Left colon (tissue), 2 donors: ENCODE measurements at places on chromosomes 11 and 22. TPM values are rescaled to one million over a fixed set of nuclear protein-coding genes. Genes with fewer than 3 reads are reported as not detected.
A peak's percentile ranks its signal among the peaks of the same experiment; 100 is the strongest.

DNA sequence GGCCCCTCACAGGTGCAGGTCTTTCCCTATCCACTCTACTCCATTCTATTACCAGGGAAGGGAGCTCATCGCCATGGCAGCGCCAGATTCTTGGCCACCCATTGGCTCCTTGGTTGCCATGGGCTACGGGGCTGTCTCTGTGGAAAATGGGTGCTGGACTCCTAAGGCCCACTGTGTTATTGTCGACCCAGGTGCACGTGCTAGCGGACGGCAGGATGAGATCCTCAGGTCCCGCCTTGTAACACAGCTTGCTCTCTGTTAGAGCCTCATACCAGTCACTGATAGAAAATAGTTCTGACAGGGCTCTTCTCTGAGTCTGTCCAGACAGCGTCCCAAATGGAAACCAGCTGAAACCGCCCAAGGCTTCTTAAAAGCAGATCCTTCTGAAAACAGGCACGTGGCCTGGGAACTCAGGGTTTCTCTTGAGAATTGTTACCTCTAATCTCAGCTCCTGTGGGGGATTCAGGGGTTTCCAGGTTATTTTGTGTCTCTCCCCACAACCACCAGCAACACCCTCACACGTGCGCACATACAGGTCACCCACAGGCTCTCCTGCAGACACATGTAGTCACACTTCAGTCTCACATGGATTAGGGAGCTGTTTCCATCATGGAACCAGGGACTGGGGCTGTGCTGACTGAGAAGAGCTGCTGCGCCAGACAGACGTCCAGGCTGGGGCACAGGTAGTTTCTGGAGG lies 1.5 kb downstream of the TUB start:
- DNase-seq, result no peak

- DNase-seq, result no peak
These were observed 9.0 kb downstream of the FAM118A start for GRCh38 chr22:45318558-45319323.

Gene ISX
- total RNA-seq, result 71.5 TPM

DNA sequence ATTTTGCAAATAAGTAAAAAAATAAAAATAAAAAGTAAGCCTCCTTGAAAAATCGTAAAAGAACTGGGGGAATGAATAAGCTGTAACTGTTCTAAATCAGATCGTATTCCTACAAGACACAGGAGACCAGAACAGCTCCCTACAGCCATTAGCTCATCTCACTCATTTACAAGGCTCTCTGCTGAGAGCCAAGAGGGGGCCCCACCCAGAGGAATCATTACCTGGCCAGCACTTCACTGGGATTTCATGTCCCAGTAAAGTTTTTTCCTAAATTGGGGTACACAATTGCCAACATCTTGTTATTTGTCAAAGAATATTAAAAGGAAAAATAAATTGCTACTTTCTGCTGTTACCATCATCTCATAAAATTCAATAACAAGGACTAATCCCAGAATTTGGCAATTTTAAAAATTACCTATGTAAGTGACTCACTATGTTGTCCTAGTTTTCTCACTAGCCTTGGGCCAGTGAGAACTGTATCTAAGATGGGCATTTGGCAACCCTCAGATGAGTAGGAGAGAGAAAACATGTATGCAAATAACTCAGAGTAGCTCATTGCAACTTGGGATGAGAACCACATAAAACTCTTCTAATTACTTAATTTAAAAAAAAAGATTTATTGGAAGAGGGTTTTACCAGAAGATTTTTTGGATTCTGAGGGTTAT lies 18.4 kb upstream of the SMTN start:
- DNase-seq, result no peak

Gene KCNJ5
- 0.89 TPM for total RNA-seq

GRCh38 chr11:116692318-116693101 lies 80.3 kb downstream of the BUD13 start:
- DNase-seq, result no peak

DNA sequence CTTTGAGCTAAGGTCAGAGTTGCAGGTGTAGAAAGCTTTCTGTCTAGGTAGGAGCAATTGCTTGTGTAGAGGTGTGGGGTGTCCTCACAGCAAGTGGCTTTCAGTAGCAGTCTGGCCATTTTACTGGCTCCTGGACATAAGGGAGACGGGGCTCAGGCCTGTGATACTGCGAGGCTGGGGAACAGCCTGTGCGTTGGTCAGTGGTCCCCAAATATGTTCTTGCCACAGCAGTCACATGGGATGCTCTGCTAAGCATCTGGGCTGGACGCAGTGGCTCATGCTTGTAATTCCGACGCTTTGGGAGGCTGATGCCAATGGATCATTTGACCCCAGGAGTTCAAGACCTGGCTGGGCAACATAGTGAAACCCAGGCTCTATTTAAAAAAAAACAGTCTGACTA lies 1.9 kb downstream of the MCM5 start:
- DNase-seq, result no peak

- no peak for DNase-seq
These were observed 14.5 kb downstream of the DEAF1 start for GRCh38 chr11:680476-680875.

DNA sequence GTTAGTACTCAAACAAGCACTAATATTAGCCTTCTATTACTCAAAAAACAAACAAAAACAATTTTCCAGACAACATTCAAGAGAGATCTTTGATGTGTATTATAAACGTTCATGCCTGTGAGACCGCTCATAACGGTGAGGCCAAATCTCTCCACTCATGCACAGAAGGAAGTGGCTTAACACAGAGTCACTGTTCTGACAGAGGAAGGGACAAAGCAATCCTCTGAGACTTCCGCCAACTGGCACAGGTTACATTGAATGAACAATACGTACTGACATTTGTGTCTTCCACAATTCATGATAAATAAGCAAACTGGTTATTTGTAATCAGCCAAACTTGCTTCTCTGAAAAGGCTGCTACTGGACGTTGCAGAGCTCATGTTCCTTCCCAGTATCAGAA lies 30.5 kb downstream of the CHKA start:
- peak; percentile 27 for DNase-seq

Gene PDGFD
- total RNA-seq, result 2.4 TPM

- no peak for DNase-seq
These were observed 32.4 kb downstream of the JAM3 start for GRCh38 chr11:134101282-134101681.

DNA sequence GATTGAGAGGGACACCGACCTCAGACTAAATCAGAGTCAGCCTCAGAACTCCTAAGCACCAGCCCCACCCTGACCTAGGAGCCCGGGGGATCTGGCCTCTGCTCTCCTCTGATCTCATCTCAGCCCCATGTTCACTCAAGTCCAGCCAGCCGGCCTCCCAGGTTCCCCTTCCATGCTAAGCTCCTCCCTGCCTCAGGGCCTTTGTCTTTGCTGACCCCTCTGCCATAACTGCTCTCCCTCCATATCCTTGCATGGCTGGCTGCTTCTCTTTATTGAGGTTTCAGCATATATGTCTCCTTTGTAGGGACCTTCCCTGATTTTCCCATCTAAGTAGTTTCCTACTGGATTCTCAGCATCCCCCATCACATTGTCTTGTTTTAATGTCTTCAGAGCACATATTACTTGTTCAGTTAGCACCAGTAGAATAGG lies 780 bp upstream of the SLC15A3 start:
- no peak for DNase-seq

Gene SLC37A2
- 25.8 TPM for total RNA-seq

DNA sequence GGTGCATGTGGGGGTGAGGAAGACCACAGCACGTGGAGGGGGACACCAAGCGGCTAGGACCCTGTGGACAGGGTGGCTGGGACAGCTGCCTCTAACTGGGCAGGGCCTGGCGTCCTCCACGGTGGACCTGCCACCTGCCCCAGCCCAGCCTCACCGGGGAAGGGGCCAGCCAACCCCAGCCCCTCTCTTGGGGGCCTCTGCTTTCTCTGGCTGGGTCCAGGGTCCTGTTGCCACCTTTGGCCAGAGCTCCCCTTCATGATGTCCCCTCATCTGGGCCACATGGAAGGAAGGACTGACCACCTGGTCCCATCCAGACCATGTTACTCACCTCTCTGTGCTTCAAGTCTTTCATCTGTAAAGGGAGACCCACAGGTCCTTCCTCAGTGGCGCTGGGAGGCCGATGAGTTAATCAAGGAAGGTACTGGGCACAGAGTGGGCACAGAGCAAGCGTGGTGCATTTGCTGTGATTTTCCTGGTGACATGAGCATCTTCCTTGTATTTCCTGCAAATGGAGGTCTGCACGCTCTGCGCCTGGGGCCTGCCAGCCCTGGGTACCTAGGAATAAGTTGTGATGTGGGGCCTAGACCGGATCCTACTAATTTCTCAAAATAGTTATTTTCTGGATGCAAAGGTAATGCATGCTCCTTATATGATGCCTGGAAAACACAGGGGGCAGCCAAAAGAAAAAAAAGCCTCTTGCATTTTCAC lies 538.4 kb downstream of the TBC1D22A start:
- no peak for DNase-seq

DNA sequence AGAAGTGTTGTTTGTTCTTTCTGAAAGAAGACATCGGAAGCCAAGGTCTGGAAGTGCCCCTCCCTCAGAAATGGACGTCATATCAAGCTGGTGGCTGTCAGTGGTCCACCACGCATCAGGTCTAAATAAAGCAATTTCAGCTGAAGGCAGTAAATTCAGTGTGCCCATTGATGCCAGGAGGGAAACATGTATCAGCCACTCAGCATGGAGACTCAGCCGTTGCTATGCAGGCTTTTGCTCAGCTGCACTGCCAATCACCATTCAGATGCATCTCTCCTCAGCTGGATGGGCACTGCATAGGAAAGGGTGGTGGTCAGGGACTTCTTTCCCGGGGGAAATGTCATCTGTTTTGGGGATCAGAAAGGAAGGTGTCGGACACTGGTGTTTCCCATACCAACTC lies 878.2 kb downstream of the NTM start:
- DNase-seq, result no peak

DNA sequence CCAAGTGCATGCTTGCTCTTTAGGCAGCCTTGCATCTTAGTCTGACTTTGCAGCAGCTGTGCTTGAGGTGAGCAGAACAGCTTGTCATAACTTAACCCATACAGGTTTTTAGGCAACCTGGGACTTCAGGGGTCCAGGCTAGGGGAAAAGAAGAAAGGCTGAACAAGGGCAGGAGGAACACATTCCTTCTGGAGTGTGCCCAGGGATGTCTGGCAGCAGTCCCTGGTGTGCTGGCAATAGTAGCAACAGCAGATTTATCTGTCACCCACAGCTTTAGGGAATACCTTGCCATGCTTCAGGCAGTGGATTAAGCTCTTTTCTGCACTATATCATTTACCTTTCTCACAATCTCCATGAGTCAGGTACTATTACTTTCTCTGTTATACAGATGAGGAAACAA lies 513.0 kb downstream of the RAB38 start:
- DNase-seq, result no peak

Gene DGCR6
- 2.3 TPM for total RNA-seq

- DNase-seq, result peak; percentile 90
These were observed 19.3 kb downstream of the TSSC4 start for GRCh38 chr11:2419638-2420501.

DNA sequence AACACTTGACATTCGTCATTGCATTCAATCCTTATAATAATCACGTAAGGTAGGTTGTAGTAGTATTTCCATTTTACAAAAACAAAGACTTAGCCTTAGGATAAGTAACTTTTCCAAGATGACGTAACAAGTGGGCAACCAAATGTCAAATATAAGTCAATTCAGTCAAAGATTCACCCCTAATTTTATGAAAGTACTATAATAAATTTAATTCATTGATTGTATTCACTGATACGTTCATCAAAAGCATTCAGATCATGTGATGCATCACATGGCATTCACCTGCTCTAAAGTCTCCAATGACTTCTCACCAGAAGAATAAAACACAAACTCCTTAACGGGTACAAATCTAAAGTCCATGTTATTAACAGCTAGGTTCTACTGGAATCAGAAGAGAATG lies 2.1 kb downstream of the KIF18A start:
- no peak for DNase-seq

- DNase-seq, result no peak
These were observed 908 bp downstream of the PPME1 start for GRCh38 chr11:74171997-74172396.

DNA sequence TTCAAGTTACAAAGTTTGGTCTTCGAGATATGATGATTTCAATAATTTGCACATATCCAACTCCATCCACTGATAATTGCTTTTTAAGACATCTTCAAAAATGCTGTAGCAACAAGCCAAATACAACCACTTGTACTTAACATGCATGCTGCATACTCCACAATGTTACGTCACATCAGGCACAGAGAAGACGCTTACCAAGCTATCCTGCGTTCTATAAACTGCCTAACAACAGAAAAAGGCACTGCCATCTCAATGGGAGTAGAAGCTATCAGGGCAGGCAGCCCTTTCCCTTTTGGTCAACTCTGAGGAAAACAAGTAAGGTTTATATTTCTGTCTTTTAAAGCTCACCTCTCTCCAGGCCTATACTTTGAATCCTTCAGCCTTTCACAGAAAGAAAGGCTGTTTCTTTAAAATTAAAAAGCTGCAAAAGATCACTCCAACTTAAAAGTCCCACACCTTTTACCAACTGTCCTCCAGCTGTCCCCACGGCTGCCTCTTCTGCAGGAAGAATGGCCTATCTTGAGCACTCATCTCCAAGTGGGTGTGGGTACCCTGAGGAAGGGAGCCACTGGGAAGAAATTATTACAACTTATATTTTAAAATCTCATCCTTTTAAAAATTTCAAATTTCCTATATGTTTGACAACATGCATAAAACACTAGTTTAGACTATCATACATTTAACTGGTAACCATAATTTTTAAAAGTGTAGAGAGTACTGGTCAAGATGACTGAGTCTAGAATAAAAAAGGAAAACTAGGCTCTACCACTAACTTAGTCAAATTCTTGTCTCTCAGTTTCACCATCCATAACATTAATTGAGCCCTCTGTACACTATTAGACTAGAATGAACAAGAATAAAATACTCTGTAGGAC lies 14.5 kb downstream of the PHF21A start:
- no peak for DNase-seq

DNA sequence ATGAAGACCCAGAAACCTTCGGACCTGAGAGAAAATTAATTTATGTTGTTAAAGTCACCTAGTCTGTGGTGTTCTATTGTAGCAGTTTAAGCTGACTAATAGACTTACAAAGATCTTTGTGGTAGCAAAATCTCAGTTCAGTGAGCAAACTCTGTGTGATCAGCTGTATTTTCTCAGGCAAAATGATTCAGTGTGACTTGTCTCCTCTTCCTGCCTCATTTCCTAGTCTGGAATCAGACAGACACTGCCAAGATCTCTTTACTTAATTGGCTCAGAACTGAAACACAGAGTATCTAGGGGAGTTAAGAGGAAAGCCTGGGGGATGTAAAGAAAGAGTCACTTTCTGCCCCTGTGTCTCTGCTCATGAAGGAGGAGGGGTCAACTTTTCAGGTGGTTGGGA lies 564.7 kb downstream of the KCNA4 start:
- DNase-seq, result no peak

Gene C11orf16
- total RNA-seq, result not detected
